ENCODE measurements at places on chromosomes 5 and 9.

- DNase-seq: no peak
These were observed 784 bp downstream of the NLN start for GRCh38 chr5:65722575-65723403.

DNA sequence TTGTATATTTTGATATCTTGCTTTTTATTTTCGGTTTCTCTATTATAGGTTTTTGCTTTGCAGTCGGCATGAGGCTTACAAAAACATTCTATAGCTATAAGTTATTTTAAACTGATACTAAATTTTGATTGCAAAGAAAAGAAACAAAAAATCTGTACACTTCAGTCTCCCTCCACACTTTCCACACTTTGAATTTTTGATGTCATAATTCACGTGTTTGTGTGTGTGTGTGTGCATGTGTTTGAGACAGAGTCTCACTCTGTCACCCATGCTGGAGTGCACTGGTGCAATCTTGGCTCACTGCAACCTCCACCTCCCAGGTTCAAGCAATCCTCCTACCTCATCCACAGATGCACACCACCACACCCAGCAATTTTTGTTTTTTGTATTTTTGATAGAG, 124.9 kb downstream of the MRPS30 start:
- no peak for DNase-seq

GRCh38 chr5:42593591-42593990, 163.0 kb upstream of the CCDC152 start:
- DNase-seq: no peak

GRCh38 chr5:144422018-144422727, 251.5 kb downstream of the KCTD16 start:
- no peak for DNase-seq

GRCh38 chr9:110427497-110428104, 89.9 kb upstream of the TXNDC8 start:
- no peak for DNase-seq

GRCh38 chr5:146623666-146624065, 107.7 kb upstream of the GPR151 start:
- DNase-seq: no peak

DNA sequence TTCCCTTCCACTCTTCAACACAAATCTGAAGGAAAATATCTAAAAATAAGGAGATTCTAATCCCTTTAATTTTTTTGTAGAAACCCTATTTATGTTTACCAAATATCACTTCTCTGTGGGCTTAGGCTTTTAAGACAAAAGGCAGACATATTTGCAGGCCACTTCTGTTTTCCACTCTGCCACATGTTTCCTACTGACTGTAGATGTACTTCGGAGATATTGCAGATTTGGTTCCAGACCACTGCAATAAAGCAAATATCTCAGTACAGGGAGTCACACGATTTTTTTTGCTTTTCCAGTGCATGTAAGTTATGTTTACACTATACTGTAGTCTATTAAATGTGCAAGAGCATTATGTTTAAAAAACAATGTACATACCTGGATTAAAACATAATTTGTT, 219.0 kb downstream of the SREK1 start:
- DNase-seq: no peak

- DNase-seq: no peak
These were observed 106.4 kb upstream of the ELL2 start for GRCh38 chr5:96067894-96068614.

GRCh38 chr5:64690104-64690416, 243 bp upstream of the SHISAL2B start:
- no peak for DNase-seq
